ENCODE measurements at places on chromosomes 13 and 19.

GRCh38 chr19:4374498-4375163 lies 25.7 kb downstream of the SH3GL1 start:
- no peak for DNase-seq

GRCh38 chr13:113448545-113448884 lies 4.8 kb downstream of the ADPRHL1 start:
- no peak for DNase-seq

DNA sequence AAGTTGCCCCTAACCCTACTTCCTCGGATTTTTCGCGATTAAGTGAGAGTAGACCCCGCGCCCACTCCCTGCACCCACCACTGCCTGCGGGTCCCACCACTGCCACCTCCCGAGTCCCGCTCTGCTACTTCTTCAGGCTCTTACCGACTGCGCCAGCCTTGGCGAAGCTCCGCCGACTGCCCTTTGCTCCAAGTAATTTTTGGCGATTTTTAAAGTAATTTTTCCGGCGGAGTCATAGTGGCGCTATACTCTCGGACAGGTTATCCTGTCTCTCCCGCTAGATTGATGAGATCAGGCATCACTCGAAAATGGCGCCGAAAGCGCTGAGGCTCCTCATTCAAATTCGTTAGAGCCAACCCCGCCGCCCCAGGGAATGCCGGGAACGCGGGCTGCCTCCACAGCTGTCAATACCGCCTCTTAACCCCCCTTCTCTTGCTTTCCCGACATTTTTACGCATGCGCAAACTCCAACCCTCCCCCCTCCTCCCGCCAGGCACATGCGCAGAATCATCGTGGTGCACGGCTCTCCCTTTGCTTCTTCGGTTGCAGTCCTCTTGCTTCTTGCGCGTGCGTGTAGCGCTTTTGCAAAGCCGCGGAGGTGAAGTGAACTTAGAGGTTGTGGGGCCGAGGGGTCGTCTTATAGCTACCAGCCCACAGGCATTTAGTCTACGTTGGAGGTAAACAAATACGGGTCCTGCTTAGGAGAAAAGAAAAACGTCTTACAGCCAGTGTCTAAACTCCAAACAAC lies 66.6 kb downstream of the KCNRG start:
- DNase-seq: peak; percentile 74

GRCh38 chr13:38680912-38681311 lies 6.0 kb upstream of the FREM2 start:
- DNase-seq: no peak

GRCh38 chr13:112529216-112529615 lies 58.7 kb downstream of the TUBGCP3 start:
- no peak for DNase-seq

DNA sequence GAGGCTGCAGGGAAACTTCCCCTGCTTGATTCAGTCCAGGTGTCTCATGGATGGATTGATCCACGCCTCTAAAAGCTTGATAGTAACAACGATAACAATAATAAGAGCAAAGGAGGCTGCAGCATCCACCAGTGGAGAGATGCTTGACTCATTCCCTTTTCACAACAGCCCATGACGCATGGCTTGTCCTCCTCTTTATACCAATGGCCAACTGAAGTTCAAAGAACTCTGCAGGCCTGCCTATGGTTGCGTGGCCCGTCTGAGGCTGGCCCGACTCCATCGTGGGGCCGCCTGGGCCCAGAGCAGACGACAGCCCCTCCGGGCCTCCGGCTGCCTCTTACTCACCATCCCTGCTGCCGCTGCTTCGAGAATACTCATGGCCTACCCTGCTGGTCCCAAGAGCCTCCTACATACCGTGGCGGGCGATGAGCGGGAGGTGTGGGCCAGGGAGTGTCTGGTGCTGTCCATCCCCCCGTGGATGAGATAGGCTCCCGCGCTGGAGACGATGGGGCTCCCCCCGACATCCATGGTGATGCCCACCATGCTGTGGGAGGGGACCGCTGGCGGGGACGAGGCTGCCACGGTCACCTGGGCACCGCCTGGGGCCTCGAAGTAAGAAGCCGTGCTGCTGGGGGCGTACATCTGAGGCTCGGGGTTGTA lies 61.8 kb upstream of the RANBP3 start:
- no peak for DNase-seq

DNA sequence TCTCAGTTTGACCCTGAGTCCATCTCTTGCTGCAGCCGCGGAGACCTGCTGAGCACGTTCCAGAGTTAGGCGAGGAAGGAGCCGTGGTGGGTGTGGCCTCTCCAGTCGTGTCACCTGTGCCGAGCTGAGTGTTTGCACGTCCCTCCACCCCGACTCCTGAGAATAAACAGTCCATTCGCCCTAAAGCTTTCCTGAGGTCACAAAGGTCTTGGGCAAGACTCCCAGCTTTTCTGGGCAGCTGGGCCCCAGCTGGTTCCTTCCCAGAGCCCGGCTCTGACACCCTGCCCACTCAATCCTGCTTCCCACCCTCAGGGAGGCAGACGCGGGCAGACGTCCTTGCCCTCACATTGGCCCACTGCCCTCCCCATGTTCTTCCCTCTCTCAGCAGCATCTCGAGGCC lies 142.2 kb downstream of the KCTD15 start:
- no peak for DNase-seq

- DNase-seq: no peak
Observed at GRCh38 chr13:56352361-56352760, 788.4 kb upstream of the PRR20A start.

- no peak for DNase-seq
Observed at GRCh38 chr13:110419946-110420345, 112.9 kb downstream of the COL4A2 start.

- no peak for DNase-seq
Observed at GRCh38 chr19:43789029-43789428, 8.3 kb upstream of the KCNN4 start.

- DNase-seq: no peak
Observed at GRCh38 chr13:28467034-28467433, 27.9 kb downstream of the FLT1 start.

DNA sequence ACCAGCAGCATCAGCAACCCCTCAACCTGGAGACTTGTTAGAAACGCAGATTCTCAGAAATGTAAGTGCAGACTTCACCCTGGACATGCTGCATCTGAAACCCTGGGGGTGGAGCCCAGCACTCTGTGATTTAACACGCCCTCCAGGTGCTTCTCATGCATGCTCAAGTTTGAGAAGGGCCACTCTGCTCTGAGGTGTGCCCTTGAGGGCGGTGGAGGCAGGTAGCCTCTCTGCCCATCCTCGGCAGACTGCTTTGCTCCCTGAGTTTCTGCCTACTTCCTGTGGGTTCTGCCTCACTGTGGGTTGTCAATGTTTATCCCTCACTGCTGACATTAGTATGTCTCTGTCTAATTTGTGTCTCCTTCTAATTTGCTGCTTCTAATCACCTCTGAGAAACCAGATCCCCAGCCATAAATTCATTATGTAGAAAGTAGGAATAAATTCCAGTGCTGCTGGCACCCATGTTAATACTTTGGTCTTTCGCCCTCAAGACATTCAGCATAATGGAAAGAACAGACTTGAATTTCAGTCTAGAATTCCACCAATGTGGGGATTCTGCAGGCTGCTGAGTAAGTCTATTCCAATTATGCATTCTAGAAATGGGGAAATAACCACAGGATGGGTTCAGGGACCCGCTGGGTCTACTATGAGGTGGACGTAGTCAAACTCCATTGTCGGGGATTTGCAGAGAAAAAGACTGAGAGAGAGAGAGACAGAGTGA lies 51.3 kb upstream of the CYSLTR2 start:
- DNase-seq: no peak

DNA sequence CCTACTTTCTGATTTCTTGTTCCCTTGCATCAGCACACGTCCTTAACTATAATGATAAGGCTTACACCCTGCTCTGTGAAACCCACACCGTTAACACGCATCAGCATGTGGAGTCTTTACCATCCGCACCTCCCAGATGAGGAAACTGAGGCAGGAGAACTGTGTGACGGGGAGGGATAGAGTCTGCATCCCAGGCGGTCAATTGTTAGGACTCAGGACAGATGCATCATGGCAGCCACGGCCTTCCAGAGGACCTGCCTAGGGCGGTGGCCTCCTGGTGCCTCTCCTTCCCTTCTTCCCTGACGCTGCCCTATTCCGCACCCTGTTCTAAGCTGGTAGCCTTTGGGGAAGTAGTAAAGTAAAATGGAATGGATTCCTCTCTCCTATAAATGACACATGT lies 326.0 kb downstream of the TEX29 start:
- no peak for DNase-seq

DNA sequence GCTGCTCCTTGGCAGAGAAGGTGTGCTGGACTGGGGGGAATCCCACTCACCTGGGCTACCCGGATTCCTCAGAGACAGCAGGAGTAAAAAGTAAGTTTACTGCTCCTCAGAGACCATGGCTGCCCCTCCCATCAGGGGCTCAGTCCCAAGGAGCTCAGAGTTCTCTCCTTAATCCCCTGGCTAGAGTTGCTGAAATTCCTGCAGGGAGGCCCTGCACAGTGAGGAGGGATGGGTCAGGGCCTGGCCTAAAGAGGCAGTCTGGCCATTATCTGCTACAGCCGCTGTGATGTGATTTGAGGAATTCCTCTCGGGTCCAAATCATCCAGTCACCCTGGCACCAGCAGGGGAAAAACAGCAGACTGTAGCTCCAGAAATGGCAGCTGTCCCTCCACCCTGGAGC lies 502.5 kb downstream of the PCDH17 start:
- DNase-seq: no peak

DNA sequence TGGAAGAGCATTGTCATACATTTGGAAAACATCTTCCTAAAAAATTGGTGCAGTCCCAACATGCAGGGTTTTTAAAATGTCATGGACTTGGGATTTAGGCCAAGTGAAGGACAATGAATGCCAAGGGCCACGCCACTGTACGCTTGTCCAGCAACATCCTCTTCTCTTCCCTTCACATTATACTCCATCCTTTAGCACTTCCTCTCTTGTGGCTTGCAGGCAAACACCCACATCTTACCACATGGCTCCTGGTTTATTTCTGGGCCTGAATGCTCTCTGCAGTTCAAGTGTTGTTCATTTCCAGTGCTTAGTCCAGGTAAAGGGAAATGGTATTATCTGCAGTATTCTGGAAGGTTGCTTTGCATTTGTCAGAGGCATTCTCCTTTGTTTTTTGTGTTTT lies 45.0 kb downstream of the CBY2 start:
- no peak for DNase-seq

DNA sequence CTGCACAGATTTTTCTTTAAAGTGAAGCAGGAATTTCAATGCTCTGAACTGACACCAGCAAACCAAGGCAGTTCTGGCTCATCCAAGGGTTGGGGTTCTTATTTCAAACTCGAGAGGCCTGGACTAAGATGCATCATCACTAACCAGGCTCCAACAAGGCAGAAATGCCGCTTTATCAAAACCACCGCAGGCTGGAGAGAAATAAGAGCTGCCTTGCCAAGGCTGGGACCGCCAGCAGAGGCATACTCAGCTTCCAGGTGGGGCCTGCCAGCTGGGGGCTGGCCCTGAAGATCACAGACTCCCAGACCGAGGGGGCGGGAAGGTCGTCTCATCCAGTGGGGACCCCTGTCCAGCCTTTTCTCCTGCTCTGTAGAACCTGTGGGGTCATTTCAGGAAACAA lies 37.4 kb upstream of the GAS6 start:
- DNase-seq: no peak

- no peak for DNase-seq
Observed at GRCh38 chr19:24033963-24034342, 53.0 kb upstream of the ZNF254 start.

DNA sequence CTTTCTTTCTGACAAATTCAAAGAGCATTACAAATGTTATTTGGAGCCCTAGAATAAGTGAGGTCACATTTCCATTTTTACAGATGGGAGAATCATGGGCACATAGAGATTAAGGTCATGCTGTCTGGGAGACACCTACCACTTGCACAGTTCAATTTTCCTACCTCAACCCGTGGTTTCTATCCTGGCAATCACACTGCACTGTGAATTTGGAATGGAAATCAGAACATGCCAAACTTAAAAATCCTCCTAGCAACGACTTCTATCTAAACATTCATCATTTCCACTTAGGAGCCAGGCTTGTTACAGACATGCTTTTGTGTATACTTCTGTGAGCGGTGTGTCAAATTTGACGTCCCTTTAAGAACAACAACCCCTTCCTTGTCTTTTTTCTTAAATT lies 251.5 kb downstream of the DNAJC15 start:
- DNase-seq: no peak

DNA sequence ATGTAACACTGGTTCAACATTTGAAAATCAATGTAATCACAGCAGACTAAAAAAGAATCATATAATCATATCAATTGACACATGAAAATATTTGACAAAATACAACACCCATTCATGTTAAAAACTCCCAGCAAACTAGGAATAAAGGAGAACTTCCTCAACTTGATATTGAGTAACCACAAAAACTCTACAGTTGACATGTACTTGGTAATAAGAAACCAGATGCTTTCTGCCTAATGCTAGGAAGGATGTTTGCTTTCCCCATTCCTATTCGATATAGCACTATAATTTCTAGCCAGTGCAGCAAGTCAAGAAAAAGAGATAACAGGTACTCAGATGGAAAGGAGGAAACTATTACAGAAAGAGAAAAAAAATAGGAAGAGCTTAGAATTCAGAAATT lies 26.9 kb downstream of the UFM1 start:
- DNase-seq: no peak

- no peak for DNase-seq
Observed at GRCh38 chr13:100854006-100854405, 179.4 kb upstream of the TMTC4 start.

- DNase-seq: no peak
Observed at GRCh38 chr19:54416695-54417491, 1.6 kb downstream of the TTYH1 start.

- DNase-seq: no peak
Observed at GRCh38 chr19:15476325-15476724, 3.0 kb downstream of the PGLYRP2 start.

GRCh38 chr19:57037556-57037955 lies 82.2 kb upstream of the USP29 start:
- no peak for DNase-seq

- DNase-seq: no peak
Observed at GRCh38 chr19:35083691-35084508, 31.7 kb upstream of the FXYD3 start.

- no peak for DNase-seq
Observed at GRCh38 chr19:45558399-45558878, 26.2 kb downstream of the OPA3 start.

GRCh38 chr13:44440046-44440608 lies 66.5 kb downstream of the SERP2 start:
- no peak for DNase-seq

DNA sequence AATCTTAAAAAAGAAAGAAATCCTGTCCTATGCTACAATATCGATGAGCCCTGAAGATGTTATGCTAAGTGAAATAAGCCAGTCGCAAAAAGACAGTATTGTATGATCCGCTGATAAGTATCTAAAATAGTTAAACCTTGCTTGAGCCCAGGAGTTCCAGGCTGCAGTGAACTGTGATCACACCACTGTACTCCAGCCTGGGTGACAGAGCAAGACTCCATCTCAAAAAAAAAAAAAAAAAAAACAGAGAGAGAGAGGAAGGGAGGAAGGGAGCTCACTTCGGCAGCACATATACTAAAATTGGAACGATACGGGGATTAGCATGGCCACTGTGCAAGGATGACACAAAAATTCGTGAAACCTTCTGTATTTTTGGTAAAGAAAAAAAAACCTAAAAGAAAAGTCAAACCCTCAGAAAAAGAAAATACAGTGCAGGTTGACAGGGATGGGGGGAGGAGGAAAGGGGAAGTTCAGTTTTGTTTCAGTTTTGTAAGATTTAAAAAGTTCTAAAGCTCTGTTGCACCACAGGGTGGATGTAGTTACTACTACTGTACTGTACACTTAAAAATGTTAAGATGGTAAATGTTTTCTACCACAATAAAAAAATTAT lies 8.4 kb downstream of the CLASRP start:
- DNase-seq: no peak

GRCh38 chr13:31875134-31875533 lies 135.8 kb downstream of the RXFP2 start:
- DNase-seq: no peak

- no peak for DNase-seq
Observed at GRCh38 chr13:49356223-49356622, 87.6 kb downstream of the CAB39L start.

All from NCI-H2029 treated with DMSO at 0.1 percent for 48 hours (cell line).